ENCODE measurements at places on chromosomes 13 and 19.

GRCh38 chr19:11261431-11261970, 823 bp downstream of the DOCK6 start:
- DNase-seq = no peak

DNA sequence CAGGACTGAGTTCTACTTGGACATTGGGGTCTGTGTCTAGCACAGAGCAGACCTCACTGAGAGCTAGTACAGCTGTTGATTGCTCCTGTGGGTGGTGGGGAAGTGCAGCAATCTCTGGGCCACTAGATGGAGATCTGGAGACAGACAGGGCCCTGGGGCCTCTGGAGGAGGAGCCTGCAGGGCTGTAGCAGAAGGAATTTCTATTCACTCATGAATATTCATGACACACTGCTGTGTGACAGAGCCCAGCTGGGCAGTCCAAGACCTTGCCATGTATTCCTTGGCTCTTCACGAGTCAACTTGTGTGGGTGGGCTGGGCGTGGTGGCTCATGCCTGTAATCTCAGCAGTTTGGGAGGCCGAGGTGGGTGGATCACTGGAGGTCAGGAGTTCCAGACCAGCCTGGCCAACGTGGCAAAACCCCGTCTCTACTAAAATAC, 37.5 kb downstream of the SUGP2 start:
- no peak for DNase-seq

DNA sequence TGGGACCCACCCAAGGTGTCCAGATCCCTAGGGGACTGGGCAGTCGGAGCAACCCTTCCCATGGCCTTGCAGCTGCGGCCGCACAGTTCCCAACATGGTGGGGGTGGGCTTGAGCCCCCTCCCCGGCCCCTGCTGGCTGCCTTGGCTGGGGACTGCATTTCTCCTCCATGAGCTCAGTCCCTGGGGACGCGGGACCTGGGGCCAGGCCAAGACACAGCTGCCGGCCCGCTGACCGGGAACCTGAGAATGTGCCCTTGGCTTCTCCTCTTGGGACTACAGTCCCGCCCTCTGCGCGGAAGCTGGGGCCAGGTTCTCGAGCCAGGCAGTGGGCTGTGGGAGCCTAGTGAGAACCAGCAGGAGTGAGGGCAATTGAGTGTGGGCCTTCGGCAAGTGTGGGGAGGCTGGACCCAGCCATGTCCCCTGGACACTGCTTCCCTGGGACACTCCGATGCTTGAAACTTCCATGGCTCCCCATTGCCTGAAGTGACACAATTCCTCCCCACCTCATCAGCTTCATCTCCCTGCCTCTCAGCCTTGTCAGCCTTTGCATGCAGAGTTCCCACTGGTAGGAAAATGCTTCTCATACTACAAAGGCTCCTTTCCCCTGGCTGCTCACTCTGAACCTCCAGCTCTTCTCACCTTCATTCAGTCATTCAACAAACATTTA, 13.1 kb upstream of the NOTCH3 start:
- DNase-seq = no peak

DNA sequence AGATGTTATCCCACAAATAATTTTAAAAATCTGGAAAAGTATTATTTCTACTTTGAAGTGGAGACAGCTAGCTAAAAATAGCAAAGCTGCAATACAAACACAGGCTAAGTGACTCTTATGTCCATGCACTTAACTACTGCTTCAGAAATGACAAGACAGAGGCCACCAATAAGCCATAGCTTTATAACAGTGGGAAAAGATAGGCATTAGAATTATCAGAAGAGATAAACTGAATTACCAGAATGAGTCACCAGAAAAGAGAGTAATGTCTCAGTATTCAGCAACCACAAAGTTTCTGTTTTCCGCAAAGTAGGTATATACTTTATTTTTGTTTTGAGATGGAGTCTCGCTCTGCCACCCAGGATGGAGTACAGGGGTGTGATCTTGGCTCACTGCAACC, 17.1 kb downstream of the CLN5 start:
- DNase-seq = no peak

DNA sequence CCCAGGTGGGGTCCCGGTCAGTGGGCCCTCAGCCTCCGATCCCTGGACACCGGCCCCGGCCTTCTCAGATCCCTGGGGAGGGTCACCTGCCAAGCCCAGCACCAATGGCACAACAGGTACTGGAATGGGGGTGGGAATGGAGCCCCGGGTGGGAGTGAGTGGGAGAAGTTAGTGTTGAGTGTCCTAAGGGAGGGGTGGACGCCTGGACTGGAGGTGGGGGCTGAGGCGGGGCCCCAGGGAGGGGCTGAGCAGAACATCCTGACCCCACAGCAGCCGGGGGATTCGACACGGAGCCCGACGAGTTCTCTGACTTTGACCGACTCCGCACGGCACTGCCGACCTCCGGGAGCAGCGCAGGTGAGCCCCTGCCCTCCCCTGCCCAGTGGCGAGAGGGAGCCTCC, 17.7 kb downstream of the EPN1 start:
- no peak for DNase-seq

GRCh38 chr13:51697855-51698254, 106.1 kb downstream of the DHRS12 start:
- no peak for DNase-seq

Measured in activated T-cell treated with anti-CD3 and anti-CD28 coated beads, Interleukin-2, amount 50 U/mL, for 1 hour (primary cell).